Activated CD4-positive, alpha-beta T cell treated with anti-CD3 and anti-CD28 coated beads for 36 hours (primary cell): ENCODE measurements at places on chromosomes 12 and 14. TPM values are rescaled to one million over a fixed set of nuclear protein-coding genes. Genes with fewer than 3 reads are reported as not detected.

- no peak for DNase-seq
Observed at GRCh38 chr12:66065641-66066136, 64.9 kb downstream of the LLPH start.

DNA sequence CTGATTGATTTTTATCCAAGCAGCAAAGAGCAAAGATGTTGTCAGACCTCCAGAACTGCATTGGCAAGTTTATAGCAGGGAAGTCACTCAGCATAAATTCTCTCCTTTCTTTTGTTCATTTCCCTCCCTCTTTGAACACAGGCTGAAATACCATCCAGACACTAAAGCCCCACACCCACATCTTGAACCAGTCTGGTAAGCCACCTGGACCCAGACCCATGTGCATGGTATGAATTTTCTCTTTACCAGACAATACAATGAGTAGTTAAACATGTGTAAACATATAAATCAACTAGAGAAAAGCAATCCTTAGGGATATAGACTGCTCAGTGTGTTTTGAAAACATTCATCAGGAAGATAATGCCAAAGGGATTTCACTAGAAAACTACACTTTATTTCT, 488.3 kb upstream of the FLRT2 start:
- DNase-seq = no peak

- DNase-seq = no peak
Observed at GRCh38 chr12:69129564-69129963, 109.8 kb upstream of the CPSF6 start.

MIPOL1 gene
- 0.09 TPM for total RNA-seq
